Stimulated activated CD4-positive, alpha-beta T cell treated with anti-CD3 and anti-CD28 coated beads, Interleukin-1b, Interleukin-23, amount 100 ng/mL, for 1 hour (primary cell): ENCODE measurements at places on chromosomes 12 and 14.

GRCh38 chr14:69475194-69475818 is 9.2 kb upstream of the PLEKHD1 start:
- no peak for DNase-seq

GRCh38 chr12:104684884-104685283 is 228.1 kb downstream of the CHST11 start:
- DNase-seq: no peak

DNA sequence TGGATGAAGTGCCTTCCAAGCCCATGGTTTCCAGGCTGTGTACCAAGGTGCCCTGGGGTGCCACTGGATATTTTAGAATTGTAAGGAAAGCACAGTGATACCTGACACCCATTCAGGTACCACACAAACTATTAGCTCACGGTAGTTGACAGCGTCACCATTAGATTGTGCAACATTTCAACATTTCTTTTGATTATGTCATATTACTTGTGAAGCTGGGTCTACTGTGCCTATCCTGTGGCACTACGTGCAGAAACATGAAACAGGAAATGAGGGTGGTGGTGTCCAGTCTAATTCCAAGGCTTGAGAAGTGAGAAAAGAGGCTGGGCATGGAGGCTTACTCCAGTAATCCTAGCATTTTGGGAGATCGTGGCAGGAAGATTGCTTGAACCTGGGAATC is 75.5 kb upstream of the CPM start:
- DNase-seq: no peak

DNA sequence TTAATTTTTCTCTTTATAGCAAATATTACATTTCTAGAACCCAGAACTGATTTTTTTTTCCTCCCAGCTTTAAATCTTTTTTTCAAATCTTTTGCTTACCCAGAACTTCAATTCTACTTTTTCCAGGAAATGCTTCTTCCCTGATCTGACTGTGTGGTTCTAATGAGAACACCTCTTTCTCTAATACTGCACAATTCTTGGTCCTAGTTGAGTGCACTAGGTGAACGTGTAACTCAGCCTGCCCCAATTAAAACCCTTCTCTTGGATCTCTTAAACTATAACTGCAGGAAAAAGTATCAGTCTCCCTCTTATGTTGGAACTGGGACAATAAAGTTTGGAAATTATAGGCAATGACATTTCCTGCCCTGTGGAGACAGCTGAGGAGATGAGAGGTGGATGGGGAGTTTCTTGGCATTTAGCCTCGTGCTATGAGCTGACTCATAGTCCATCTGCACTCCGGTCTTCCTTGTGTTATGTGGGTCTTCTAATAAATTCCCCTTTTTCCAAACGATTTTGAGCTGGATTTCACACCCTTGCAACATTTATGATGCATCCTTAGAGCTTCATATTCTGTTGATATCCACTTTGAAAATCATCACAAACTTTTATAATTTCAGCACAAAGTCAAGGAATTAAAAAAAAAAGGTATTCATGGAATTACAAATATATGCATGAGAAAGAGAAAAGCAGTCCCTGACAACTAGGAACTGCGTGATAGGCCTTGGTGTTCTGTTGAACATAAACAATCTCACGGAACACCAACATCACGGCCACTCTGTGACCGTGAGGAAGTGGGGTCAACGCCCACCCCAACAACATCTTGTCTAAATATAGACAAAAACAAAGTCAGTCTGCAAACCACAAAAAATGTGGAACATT is 52.4 kb downstream of the BRMS1L start:
- no peak for DNase-seq

- DNase-seq: no peak
Observed at GRCh38 chr14:31051511-31051910, 25.3 kb upstream of the STRN3 start.
